ENCODE measurements at places on chromosomes 7 and 10. TPM values are rescaled to one million over a fixed set of nuclear protein-coding genes. Genes with fewer than 3 reads are reported as not detected.

TMEM229A gene
- not detected for total RNA-seq

LRGUK gene
- total RNA-seq, result 0.68 TPM

UNCX gene
- total RNA-seq, result not detected

DDC gene
- not detected for total RNA-seq

CLRN3 gene
- total RNA-seq, result not detected

HOXA9 gene
- 44.7 TPM for total RNA-seq

LIPM gene
- total RNA-seq, result 39.4 TPM

DNA sequence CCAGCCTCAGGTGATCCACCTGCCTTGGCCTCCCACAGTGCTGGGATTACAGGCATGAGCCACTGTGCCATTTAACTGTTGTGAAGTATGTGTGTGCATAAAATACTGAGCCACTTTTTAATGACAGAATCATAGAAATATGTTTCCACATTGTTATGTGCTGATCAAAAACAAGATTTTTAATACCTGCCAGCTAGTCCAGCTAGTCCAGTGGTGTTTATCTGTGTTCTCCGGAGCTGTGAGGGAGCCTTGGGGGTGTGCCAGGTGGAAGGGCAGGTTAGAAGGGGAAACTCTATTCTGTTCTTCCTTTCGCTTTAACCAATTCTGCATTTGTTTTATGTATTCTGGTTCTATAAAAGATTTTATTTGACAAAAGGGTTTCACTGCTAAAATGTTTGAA lies 7.0 kb downstream of the FAM221A start:
- no peak for DNase-seq

- DNase-seq, result peak; percentile 31
Observed at GRCh38 chr10:93816123-93816747, 58.5 kb downstream of the LGI1 start.

GRCh38 chr10:106935978-106936451 lies 228.5 kb downstream of the SORCS1 start:
- no peak for DNase-seq

GRCh38 chr7:150997075-150997511 lies 6.3 kb downstream of the NOS3 start:
- no peak for DNase-seq
